CD4-positive, alpha-beta T cell treated with Interleukin-17A for 4 hours (primary cell): ENCODE measurements at places on chromosomes 1 and 21.

- DNase-seq: no peak
Observed at GRCh38 chr1:152999818-153000217, 1.7 kb upstream of the SPRR3 start.

DNA sequence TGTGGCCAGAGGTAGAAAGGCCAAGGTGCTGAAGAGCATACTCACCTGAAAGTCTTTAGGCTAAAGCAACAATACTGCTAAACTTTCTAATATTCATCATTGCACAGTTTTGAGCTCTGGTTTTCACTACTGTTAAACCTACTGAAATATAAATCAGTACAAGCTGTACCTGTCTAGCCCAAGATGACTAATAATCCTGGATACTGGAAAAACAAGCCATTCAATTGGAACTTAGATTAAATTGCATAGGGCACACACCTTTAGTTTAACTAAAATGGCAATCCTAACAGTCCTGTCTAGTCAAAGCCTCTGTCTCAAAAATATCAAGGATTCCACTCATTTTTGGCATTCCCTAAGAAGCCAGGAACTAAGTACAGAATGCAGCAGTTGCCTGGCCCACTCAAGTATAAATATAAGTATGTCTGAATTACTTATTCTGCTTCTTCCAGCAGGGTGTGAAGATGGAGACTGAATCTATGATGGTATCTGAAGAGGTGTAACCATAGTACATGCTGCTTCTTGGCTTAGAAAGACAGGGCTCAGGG, 3.1 kb downstream of the CHML start:
- no peak for DNase-seq

- DNase-seq: no peak
Observed at GRCh38 chr21:35616090-35616489, 444.2 kb downstream of the SETD4 start.

DNA sequence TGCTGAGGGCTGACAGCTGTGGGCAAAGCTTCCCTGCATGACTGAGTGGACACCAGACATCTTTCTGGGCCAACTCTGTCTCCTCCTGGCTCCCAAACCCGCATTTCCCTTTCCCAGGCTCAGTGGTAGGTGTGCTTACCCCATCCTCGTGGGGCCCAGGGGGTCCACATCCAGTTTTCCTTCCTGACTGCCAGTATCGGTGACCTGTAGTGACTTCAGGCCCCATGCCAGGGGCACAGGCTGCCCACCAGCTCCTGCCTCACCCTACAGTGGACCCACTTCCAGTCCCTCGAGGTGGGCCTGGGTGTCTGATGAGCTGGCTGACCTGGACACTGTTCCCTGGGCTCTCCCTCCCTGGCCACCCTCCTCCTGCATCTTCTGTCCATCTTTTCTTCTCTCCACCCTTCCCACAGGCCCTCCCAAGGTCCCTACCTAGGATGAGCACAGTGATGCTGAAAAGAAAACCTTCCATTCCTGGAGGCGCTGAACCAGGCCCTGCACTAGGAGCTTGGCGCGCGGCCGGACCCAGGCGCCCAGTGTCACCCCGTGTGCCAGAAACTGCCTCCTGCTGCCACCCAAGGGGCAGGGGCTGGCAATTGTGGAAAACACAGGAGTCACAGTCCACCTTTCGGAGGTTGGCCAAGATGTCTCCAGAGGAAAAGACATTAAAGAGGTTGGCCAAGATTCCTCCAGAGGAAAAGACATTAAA, 67.1 kb downstream of the RUNX3 start:
- DNase-seq: no peak

GRCh38 chr1:39391691-39392679, 99.5 kb upstream of the BMP8A start:
- no peak for DNase-seq

GRCh38 chr1:232212253-232212652, 417.7 kb downstream of the SIPA1L2 start:
- DNase-seq: no peak

DNA sequence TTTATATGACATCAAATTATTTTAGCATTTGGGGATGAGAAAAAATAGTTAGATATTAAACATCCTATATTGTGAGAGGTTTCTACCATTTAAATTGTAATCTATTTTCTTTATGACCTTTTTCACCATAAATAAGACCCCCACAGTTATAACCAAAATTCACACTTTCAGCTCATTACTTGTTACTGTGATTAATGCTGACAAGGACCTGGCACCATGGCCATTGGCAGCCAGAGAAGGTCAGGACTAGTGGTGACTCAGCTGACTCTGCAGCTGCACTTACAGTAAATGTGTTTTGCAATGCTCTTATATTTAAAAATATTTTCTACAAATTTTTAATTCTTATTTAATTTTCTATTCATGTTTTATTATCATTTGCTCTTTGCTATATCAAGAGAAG, 133.3 kb upstream of the C1orf105 start:
- DNase-seq: no peak

- peak; percentile 62 for DNase-seq
Observed at GRCh38 chr1:22031214-22031962, 21.1 kb upstream of the CDC42 start.

GRCh38 chr1:2322065-2322571, 69.2 kb downstream of the MORN1 start:
- DNase-seq: no peak

GRCh38 chr1:167922611-167923074, 8.7 kb upstream of the ADCY10 start:
- no peak for DNase-seq

- DNase-seq: no peak
Observed at GRCh38 chr1:23150742-23151141, 17.9 kb downstream of the LUZP1 start.

GRCh38 chr1:19974822-19975416, 4.5 kb downstream of the PLA2G2A start:
- DNase-seq: peak; percentile 11

DNA sequence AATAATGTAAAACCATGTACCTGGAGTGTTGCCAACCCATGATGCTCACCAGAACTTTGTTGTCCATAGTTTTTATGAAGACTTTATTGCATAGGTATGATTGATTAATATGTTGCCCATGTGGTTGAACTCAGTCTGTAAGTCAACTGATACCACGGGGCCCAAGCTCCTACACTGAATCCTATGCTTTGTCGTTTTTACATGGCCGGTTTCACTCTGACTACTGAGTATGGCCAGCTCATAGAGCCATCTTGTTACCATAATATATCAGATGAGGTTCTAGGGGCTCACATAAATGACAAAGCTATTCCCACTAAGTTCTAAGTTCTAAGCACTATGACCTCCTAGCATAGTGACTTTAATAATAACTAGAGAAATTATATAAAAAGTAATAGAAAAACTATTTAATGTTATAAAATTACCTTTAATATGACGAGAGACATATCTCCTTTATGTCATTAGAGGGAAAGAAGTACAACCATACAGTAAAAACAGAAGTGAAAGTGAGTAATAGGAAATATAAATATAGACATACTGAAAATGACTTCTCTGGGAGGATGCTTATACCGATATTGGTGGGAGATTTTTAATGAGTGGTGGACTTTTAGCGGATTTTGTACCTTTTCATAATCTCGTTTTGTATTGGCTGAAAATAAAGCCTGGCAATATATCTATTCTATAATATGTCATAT, 983.4 kb upstream of the PRMT6 start:
- no peak for DNase-seq

DNA sequence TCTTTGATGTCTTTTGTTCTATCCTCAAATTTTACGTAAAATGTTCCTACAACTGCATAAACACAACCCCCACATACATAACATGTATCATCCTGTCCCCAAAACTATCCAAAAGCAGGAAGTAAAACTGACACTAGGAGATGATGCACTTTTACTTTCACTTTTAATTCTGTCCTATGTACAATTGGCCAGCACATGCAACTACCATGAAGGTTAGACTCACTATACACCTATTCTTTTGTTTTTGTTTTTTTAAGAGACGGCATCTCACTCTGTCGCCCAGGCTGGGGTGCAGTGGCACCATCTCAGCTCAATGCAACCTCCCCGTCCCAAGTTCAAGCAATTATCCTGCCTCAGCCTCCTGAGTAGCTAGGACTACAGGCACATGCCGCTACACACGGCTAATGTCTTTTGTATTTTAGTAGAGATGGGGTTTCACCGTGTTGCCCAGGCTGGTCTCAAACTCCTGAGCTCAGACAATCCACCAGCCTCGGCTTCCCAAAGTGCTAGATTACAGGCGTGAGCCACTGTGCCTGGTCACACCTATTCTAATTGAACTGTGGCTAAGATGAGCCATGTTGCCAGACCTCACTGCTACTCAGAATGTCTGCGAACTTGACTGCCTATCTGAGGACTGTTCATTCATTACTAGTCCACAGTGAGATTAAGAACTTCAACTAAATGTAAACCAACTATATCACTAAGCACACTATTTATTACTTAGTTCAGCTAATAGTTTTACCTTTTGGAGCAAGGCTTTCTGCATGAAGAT, 48.0 kb downstream of the TOR3A start:
- peak; percentile 21 for DNase-seq

- DNase-seq: no peak
Observed at GRCh38 chr1:24236789-24237371, 49.8 kb upstream of the IFNLR1 start.

DNA sequence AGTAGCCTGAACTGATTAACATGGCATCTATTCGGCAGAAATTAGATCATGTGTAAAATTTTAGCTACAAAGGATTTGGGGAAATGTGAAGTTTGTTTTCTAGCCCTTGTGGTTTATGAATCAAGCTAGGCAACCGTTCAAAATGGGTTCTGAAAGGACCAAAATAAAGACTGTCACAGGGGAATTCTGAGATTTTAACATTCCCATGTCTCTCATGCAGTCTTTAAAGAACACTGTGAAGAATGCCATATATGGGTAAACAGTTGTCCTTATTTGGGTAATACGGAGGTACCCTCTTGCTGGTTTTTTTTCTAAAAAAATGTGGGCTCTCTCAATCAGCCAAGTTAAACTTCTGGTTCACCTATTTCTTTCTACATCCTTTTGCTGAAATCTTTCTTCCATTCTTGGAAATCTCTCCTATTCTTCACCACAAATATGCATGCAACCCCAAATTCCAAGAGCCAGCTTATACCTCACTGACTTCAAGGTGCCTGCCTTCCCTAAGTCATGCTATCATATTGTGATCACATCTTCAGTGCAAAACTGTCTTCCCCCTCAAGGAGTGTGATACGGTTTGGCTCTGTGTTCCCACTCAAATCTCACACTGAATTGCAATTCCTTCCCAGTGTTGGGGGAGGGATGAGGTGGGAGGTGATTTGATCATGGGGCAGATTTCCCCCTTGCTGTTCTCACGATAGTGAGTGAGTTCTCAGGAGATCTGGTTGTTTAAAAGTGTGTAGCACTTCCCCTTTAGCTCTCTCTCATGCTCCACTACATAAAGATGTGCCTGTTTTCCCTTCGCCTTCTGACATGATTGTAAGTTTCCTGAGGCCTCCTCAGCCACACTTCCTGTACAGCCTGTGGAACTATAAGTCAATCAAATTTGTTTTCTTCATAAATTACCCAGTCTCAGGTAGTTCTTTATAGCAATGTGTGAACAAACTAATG, 308.7 kb downstream of the TTLL7 start:
- no peak for DNase-seq

- no peak for DNase-seq
Observed at GRCh38 chr1:24022581-24023361, 42.6 kb upstream of the SRSF10 start.

- no peak for DNase-seq
Observed at GRCh38 chr1:153262462-153263157, 3.1 kb downstream of the LORICRIN start.

GRCh38 chr1:18578271-18578670, 52.4 kb upstream of the PAX7 start:
- DNase-seq: no peak

GRCh38 chr1:15734901-15735300, 1.2 kb upstream of the SLC25A34 start:
- DNase-seq: no peak

- no peak for DNase-seq
Observed at GRCh38 chr21:27315373-27315772, 348.5 kb upstream of the ADAMTS5 start.

- peak; percentile 65 for DNase-seq
Observed at GRCh38 chr1:192575499-192576189, at the start of gene RGS1. Gene RGS1 (plus strand): TSS chr1:192575773. CDS start chr1:192575793, 20 bp downstream.

DNA sequence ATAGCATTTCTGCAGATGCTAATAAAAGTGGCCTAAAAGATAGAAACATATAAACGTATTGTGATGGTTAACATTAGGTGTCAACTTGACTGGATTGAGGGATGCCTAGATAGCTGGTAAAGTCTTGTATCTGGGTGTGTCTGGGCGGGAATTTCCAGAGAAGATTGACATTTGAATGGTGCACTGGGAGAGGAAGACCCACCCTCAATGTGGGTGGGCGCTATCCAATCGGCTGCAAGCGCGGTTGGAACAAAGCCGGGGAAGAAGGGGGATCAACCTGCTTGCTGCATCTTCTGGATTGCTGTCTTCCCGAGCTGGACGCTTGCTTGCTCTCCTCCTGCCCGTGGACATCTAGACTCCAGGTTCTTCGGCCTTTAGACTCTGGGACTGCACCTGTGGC, 114.0 kb upstream of the ZNF644 start:
- no peak for DNase-seq

GRCh38 chr1:157770442-157771043, 6.4 kb downstream of the FCRL2 start:
- no peak for DNase-seq

DNA sequence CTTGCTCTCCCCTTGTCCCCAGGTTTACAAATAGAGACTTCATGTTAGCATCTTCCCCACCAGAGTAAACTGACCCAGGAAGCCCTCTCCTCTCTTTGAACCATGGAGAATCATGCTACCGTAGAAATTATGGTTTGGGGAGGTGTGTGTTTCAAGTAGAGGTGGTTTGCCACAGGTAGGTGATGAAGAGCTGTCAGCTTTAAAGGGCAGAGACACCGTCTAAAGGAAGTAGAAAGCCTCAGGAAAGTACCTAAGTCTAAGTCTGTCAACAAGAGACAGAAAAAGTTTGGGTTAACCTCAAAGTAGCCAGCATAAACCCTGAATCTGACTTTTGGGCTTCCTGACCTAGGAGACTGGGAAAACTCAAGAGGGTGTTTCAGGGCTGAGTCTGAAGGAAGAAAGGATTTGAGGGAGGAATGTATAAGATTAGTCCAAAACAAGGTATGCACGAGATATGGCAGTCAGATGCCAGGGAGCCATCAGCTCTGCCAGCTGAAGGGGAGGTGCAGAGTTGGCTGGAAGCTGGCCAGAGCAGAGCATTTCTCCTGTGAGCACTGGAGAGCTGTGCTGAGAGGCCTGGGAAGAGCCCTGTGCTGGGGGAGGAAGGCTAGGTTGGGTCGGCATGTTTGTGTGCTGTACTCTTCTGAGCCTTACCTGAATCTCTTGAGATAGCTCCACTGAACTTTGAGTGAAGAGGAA, 14.3 kb downstream of the ADAMTSL4 start:
- DNase-seq: peak; percentile 65
